SK-N-SH treated with all-trans-retinoic acid at 6 μM for 48 hours (cell line): ENCODE measurements at places on chromosomes 3 and 15.

GRCh38 chr15:45184562-45185041 is 3.2 kb downstream of the SHF start:
- no peak for ATAC-seq

- no peak for ATAC-seq
Measured at GRCh38 chr3:102573483-102574028, 138.7 kb downstream of the ZPLD1 start.

DNA sequence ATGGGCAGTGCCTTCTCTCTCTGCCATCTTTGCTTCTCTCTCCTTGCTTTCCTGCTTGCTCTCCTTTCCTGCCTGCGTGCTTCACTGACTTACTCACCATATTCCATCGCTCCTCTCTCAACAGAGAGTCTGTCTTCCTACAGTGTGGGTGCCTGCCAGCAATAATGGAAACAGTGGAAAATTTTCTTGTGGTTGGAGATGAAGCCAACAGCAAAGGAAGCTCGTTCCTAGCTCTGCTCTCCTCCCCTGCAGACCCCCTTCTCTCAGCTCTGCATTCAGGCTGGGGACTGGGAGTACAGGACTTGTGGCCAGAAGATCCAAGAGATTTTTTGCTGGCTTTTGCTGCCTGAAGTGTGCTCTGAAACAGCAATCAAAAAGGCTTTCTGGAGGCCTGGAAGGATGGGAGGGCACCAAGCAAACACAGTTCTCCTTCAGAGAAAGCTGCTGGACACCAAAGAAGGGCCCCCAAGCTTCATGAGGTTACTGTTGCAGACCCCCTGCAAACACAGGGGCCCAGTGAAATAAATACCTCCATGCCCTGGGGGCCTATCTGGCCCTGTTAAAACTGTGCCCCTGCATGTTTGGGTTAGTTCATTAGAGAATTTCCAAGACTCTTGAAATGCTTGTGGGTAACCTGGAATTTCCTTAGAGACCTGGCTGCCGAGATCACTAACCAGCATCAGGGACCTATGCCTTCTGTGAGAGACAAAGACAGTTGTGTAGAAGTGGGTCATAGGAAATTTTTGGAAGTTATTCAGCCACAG is 149.9 kb upstream of the RASGRP1 start:
- peak; percentile 95 for ATAC-seq

- no peak for ATAC-seq
Measured at GRCh38 chr3:16599694-16600093, 5.5 kb downstream of the DAZL start.

- ATAC-seq, result no peak
Measured at GRCh38 chr15:93196135-93196670, 107.2 kb upstream of the RGMA start.

- peak; percentile 68 for ATAC-seq
Measured at GRCh38 chr3:36060950-36061349, 319.4 kb upstream of the STAC start.
